ENCODE measurements at places on chromosomes 4 and X.

DNA sequence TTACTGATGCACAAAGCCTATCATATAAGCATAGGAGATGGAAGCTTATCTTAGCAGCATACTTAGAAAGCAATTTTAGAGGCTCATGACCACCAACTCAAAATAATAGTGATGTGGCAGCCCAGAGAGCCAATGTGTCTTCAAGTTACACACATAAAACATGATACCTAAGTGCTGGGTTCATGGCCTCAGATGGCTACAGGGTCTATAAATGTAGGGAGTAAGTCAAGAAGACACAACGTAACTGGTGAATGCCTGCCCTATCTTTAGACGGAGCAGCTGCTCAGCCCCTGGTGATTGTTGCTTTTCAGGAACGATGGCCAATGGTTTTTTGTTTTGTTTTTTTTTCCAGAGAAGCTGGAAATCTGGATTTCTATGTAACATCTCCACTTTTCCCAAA, 42.8 kb downstream of the RNF150 start:
- no peak for DNase-seq

- no peak for DNase-seq
Measured at GRCh38 chr4:101102114-101102742, 245.1 kb downstream of the PPP3CA start.

GRCh38 chr4:110361921-110362320, 114.0 kb upstream of the ENPEP start:
- no peak for DNase-seq

- no peak for DNase-seq
Measured at GRCh38 chr4:67092351-67092750, 453.0 kb downstream of the CENPC start.

DNA sequence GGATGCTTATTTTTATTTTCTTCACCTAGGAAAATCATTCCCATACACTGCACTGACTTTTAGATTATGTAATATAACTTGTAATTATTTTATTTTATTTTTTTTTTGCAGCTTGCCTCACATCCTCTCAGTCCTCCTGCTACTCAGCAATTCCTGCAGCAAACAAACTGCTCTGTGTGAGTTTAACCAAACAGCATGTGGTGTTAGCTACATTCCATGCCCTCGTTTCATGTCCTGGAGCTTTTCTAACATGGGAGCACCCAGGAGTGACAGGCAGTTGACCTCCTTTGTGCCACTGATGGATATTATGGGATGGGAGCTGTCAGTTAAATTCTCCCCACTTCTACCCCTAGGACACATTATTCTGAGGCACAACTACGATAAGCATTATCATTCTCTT, 24.8 kb downstream of the CXCL1 start:
- DNase-seq: no peak

DNA sequence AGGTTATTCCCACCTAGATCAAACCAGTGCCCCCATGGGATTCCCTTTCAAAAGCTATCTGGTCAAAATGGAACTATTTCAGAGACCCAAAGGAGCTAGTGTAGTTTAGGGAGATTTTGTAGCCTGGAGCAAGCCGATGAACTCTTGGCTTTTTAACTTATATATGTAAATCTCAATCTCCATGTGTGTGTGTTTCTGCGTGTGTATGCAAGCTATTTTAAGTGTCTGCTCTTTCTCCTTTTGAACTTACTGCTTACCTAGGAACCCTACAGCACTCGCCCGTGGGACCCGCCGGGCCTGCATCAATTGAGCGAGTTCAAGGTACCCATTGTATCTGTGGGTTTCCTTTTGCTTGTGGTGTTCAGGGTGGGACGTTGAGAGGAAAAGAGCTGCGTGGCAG, 10.4 kb downstream of the CSTF2 start:
- DNase-seq: no peak

DNA sequence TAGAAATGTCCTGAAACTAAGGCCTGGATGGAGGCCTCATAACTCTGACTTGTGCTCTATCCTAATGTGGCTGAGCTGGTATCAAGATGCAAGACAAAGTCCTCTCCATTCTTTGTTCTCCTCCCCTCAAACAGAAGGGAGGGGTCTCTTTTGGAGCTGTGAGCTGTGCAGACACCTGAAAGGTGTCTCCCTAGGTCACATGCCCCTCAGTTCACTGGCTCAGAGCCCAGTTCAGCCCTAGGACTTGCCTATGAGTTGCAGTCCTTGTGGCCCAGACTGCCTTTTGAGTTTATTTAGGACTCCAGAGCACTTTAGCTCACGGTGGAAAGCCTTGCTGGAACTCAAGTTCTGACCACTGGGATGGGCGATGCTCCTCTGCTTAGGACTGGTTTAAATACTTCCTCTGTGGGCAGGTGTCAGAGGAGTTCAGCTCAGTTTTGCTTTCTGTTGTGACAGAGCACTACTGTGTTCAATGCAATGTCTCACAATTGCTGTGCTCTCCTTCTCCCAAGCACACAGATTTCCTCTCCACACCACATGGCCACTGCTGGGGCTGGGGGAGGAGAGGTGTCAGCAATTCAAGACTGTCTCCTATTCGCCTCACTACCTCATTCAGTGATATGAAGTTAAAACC, 84.8 kb upstream of the ZNF827 start:
- DNase-seq: no peak

GRCh38 chr4:57442831-57443291, 332.7 kb upstream of the IGFBP7 start:
- no peak for DNase-seq

- DNase-seq: no peak
Measured at GRCh38 chr4:90122355-90122748, 4.8 kb upstream of the CCSER1 start.

All from effector CD4-positive, alpha-beta T cell (primary cell).